ENCODE measurements at places on chromosomes 13 and 19.

DNA sequence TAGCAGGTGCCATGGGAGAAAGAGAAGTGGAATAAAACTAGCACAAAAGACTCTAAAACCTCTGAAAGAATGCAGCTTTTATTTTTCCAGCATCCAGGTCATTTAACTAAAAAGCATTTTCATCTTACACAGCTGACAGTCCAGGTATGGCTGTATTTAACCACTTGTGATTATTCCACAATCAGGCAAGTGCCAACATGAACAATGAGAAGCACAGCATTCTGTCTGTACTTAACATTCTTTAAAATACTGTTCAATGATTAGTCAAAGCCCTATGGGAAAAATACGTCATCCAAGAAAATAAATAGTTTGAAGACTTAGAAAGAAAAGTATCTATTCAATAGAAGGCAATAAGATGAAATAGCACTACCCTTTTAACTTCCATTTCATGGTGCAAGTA is 246.9 kb downstream of the LIG4 start:
- no peak for DNase-seq

DNA sequence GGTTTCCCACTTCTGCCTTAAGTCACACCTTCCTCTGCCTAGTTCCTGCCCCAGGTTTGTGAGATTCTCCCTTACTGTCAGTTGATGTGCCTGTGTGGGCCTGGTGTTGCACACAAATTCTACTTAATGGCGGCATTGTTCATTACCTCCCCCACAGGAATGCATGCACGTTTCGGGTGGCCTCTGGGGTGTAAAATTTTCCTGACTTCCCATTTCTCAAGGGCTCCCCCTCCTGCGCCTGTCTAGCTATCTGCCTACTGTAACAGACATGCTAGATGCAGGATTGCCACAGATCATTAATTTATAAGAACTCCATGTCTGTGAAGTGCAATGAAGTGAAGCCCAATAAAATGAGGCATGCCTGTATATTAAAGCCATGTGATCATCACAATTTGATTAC is 1466.3 kb downstream of the PCDH9 start:
- DNase-seq, result no peak

DNA sequence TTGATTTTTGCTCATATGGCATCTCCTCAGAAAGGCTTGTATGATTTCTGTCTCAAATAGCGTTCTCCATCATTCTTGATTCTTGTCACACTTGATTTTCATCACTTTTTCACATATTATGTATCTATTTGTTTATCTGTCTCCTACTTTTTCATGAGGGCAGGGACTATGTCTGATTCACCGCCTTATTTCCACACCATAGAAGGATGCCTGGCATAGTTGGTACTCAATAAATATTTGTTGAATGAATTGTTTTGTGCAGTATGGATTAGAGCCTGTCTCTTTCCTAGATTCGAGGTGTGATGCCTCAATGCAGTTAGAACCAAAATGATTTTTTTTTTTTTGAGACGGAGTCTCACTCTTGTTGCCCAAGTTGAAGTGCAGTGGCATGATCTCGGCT is 12.1 kb downstream of the SAE1 start:
- no peak for DNase-seq

- DNase-seq, result peak; percentile 71
These were observed 38.9 kb upstream of the KATNAL1 start for GRCh38 chr13:30346153-30346788.

GRCh38 chr13:52002361-52002760 is 8.9 kb downstream of the ATP7B start:
- no peak for DNase-seq

- no peak for DNase-seq
These were observed 13.9 kb upstream of the TPTE2 start for GRCh38 chr13:19575230-19575629.
